IMR-90 (cell line): ENCODE measurements at places on chromosomes 5 and 9.

- peak; percentile 65 for DNase-seq
These were observed 14.1 kb downstream of the POLR3G start for GRCh38 chr5:90488791-90489190.

- DNase-seq, result no peak
These were observed 111.1 kb downstream of the KCTD16 start for GRCh38 chr5:144281784-144282183.

GRCh38 chr9:130143958-130144366, 28.2 kb upstream of the NCS1 start:
- DNase-seq, result peak; percentile 42

- DNase-seq, result no peak
These were observed 17.2 kb downstream of the TSPAN17 start for GRCh38 chr5:176664479-176664878.

DNA sequence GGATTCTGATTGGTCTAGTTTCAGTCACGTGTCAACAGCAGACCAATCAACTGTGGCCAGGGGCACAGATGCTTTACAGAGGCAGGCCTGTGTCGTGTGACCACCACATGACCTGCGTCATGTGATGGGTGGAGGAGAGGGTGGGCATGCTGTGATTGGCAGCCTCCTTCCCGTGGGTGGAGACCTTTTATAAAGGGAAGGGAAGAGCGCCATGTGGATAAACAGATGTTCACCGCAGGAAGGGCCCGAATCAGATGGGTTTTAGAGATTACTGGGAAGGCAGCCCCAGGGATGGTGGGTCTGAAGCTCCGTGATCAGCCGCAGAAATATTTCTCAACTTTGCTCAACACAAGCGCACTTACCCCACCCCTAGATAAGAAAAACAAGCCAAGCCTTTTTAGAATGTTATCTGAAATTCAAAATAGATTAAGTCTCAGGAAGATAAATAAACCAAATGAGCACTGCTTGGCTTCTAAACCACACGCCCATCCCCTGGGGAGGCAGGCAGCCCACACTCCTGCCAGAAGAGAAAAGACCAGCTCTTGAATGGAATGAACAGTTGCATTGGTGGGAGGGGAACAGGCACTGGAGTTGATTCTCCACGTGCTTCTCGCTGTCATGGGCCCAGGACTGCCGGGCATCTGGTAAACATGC, 43.6 kb downstream of the ROPN1L start:
- peak; percentile 96 for DNase-seq

DNA sequence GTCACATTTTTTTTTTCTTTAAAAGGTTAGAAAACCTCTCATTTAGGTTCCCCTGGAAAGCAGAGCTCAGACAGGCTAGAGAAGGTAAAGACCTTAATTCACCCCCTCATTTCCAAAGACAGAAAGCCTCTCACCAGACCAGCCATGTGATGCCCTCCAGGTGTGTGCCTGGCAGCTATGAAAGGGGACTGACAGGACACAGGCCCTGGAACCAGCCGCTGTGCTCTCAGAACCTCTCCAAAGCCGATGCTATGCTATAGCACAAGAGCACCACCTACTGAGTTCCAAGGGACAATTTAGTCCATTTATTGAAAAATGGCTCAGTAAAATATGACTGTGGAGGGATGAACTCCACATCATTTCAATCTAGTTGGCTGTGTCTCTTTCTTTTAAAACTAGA, 48.8 kb downstream of the FANCC start:
- peak; percentile 41 for DNase-seq

- no peak for DNase-seq
These were observed 106.6 kb upstream of the HMHB1 start for GRCh38 chr5:143705381-143705780.

DNA sequence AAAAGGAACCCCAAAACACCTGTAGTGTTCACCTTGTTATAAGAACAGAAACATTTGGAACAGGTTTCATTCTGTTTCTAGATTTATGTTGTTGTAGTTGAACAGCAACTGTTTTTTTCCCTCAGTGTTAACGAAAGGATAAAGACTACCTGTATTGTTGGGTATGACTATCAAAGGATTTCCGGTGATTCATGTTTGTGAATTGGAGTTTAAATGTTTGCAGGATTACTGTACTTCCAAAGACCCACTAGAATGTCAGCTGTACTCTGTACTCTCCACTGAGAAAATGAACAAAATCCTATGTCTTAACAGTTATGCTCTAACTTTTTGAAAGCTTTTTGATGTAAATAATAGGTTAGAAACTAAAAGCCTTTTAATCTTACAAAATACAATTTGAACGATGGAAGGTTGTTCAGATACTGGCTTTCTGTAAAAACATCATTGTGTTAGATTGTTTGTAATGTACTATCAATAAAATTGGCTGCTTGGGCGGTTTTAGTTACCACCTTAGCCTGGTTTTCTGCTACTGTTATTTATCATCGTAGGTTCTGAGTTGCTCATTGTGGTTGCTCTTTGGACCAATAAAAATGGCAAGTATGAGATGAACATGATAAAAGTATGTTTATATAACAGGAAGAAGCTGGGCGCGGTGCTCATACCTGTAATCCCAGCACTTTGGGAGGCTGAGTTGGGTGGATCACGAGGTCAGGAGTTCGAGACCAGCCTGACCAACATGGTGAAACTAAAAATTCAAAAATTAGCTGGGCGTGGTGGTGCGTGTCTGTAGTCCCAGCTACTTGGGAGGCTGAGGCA, 44.1 kb downstream of the DCP2 start:
- DNase-seq, result peak; percentile 87
